Stimulated activated CD4-positive, alpha-beta T cell treated with anti-CD3 and anti-CD28 coated beads, TNF-alpha, amount 100 ng/mL, for 4 hours (primary cell): ENCODE measurements at places on chromosomes 2 and 18.
A peak's percentile ranks its signal among the peaks of the same experiment; 100 is the strongest.

GRCh38 chr2:25528173-25528572 is 145.2 kb downstream of the DTNB start:
- DNase-seq, result no peak

DNA sequence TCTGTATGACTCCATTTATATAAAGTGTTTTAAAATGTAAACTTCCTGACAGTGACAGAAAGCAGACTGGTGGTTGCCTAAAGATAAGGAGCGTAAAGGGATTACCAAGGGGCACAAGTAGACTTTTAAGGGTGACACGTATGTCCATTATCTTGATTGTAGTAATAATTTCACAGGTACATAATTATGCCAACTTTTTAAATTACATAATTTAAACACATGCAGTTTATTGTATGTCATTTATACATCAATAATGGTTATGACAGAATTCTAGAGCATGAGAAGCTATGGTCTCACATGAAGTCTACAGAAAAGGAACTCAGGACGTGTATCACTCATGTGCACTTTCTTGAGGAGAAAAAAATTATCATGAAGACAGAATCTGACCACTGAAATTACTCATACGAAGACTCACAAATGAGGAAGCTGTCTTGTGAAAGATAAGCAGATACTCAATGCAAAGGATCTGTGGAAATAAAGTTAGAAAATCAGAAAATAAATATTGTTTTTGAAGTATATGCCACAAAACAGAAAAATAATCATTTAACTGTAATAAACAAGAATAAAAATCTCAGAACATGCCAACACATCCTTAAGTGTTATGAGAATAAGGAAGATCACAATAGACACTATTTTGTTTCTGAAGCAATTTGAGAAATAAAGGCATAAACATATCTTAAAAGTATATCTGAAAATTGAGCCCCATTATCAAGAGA is 84.4 kb downstream of the TMEM131 start:
- no peak for DNase-seq

DNA sequence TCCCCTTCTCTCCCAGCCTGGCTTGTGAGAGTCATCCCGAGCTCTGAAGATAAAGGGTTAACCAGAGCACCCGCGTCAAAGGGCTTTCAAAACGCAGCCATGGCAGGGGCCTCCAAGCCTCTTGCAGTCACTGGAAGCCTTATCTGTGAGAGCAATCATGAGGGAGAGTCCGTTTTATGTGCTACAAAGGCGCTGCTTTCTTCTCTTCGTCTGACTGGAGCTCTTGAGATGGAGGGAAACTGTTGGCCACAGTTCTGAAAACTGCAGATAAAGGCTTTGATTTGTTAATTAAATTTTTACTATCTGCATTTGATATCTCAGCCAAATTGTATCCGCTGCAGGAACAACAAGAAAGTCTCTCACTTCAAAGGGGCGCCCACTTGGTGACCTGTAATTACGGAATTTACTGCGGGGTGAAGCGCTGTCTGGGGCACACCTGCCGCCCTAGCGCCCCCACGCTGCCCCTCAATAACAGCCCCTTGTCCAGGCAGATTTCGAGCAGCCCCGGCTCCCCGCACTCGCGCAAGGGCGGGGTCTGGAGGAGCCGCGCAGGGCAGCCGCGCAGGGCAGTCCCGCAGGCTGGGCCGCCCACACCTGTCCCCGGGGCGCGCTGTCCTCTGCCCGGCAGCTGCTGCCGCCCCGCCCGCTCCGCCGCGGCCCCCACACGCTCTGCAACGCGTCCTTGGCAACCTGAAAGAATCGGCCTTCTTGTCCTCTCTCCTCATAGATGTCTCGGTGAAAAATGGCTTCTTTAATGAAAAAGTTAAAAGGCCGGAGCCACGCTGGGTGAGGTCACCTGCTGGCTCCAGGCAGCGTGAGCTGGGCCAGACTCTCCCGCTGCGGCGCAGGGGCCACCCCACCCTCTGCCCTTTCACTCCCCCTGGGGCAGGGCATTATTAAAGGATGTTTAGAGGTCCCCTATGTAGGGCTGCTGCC is 217.9 kb downstream of the VAPA start:
- no peak for DNase-seq

- no peak for DNase-seq
Observed at GRCh38 chr2:182066400-182067087, 80.9 kb downstream of the PPP1R1C start.

GRCh38 chr2:39839261-39839848 is 60.3 kb upstream of the THUMPD2 start:
- DNase-seq, result no peak

GRCh38 chr2:75289771-75290170 is 90.5 kb upstream of the TACR1 start:
- DNase-seq, result no peak

DNA sequence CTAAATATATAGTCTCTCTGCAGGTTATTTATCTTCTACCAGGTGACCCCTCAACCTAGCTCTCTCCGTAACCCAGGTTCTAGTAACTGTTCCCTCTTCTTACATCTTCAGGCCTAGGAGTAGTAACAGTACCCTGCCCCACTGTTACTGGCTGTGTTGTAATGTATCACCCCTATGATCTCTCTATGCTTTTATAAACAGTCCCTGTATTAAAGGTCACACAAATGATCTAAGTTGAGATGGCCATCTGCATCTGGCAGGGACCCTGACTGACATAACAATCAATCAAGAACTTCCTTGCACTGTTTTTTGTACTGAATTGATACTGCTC is 219.7 kb upstream of the STK17B start:
- no peak for DNase-seq

DNA sequence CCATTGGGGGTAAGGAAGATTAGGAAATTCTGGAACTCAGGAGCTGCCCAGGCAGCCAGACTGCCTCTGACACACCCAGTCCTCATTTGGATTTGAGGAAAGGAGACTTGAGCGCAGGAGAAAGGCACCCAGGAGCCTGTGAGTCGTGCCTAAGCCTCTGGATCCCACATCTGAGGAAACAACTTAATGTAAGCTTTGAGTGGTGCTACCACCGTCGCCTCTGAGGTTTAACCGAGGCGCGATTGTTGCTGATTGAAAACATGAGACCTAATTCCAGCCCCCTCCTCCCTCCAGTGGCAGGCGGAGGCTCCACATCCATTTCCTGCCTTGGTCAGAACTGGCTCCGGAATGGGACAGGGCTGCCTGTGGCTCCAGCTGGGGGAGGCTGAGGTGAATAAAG is 176.7 kb upstream of the PKDCC start:
- DNase-seq, result no peak

DNA sequence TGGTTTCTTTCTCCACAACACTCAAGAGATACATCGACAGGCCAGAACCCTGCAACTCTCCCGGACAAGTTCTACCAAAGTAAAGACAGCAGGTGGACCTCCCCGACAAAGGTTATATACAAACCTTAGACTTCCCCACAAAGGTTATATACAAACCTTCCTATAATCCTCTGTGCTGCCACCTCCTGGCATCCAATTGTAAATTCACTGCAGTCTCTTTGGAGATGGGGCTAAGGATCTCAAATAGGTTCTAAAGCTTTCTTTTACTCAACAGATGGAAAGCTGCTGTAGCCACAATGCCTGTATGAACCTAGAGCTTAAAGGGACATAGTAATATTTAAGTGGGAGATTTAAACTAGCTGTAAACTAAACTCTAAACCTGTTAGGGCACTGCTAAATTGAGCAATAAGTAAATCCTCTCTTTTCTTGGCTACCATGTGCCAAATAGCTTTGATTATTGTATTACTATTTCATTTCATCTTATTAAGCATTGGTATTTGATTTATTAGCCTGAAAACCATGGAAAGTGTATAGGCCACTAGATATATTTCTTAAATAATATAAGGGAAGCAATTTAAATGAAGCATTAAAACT is 9.8 kb upstream of the MREG start:
- peak; percentile 5 for DNase-seq
